A549 treated with Mapracorat at 1 μM for 4 hours (cell line): ENCODE measurements at places on chromosomes 3 and 15. TPM values are rescaled to one million over a fixed set of nuclear protein-coding genes. Genes with fewer than 3 reads are reported as not detected.

Gene WDR72
- 6.0 to 7.3 TPM (median 6.9 TPM) in 5 replicates for total RNA-seq

Gene NR2E3
- 0.08 to 0.31 TPM (median 0.25 TPM) in 5 replicates for total RNA-seq

Gene CCDC39
- not detected in 5 replicates for total RNA-seq

Gene A4GNT
- not detected in 5 replicates for total RNA-seq

Gene TAGLN3
- total RNA-seq, result not detected in 5 replicates

Gene PEAK1
- 4.6 to 9.7 TPM (median 7.2 TPM) in 5 replicates for total RNA-seq

Gene OR5K2
- total RNA-seq, result not detected in 5 replicates

Gene SERINC4
- total RNA-seq, result 0.07 to 0.08 TPM in 2 of 5 replicates, not detected in the others

Gene GCNT3
- total RNA-seq, result 127 to 145 TPM (median 134 TPM) in 5 replicates

Gene HTR3E
- total RNA-seq, result not detected in 5 replicates

Gene RARRES1
- 7.7 to 11.7 TPM (median 11.2 TPM) in 5 replicates for total RNA-seq

Gene TUBGCP5
- 20.8 to 29.3 TPM (median 26.2 TPM) in 5 replicates for total RNA-seq

Gene PEX5L
- not detected in 5 replicates for total RNA-seq

Gene SCAANT1
- total RNA-seq, result 1.7 TPM in 1 of 5 replicates, not detected in the others

Gene IL16
- 0.53 TPM in 1 of 5 replicates, not detected in the others for total RNA-seq

Gene POPDC2
- 0.16 to 0.87 TPM (median 0.49 TPM) in 5 replicates for total RNA-seq

Gene USP50
- total RNA-seq, result 0.19 TPM in 1 of 5 replicates, not detected in the others
